ENCODE measurements at places on chromosomes 13 and 19.

- no peak for DNase-seq
Observed at GRCh38 chr19:55644191-55644833, 863 bp downstream of the ZNF581 start.

DNA sequence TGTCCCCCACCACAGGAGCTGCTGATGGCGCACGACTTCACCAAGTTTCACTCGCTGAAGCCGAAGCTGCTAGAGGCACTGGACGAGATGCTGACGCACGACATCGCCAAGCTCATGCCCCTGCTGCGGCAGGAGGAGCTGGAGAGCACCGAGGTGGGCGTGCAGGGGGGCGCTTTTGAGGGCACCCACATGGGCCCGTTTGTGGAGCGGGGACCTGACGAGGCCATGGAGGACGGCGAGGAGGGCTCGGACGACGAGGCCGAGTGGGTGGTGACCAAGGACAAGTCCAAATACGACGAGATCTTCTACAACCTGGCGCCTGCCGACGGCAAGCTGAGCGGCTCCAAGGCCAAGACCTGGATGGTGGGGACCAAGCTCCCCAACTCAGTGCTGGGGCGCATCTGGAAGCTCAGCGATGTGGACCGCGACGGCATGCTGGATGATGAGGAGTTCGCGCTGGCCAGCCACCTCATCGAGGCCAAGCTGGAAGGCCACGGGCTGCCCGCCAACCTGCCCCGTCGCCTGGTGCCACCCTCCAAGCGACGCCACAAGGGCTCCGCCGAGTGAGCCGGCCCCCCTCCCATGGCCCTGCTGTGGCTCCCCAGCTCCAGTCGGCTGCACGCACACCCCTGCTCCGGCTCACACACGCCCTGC lies 4.4 kb upstream of the NOP53 start:
- no peak for DNase-seq

- no peak for DNase-seq
Observed at GRCh38 chr13:30466841-30467252, 1.1 kb upstream of the HMGB1 start.

DNA sequence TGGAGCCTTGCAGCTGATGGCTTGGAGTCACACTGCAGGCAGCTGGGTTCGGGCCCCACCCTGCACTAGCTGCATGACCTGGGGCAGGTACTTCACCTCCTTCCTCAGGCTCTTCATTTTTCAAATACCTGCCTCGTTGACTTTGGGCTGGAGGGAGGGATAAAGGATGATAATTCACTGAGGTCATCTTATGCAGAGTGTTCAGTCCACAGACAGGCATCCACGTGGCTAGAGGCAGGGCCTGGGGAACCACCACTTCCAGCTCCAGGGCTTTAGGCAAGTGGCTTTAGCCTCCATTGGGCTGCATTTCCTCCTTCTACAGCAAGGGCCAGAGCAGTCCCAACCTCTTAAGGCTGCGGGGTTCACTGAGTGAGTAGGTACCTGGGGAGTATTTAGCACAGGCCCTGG lies 84.8 kb downstream of the SIPA1L3 start:
- no peak for DNase-seq

DNA sequence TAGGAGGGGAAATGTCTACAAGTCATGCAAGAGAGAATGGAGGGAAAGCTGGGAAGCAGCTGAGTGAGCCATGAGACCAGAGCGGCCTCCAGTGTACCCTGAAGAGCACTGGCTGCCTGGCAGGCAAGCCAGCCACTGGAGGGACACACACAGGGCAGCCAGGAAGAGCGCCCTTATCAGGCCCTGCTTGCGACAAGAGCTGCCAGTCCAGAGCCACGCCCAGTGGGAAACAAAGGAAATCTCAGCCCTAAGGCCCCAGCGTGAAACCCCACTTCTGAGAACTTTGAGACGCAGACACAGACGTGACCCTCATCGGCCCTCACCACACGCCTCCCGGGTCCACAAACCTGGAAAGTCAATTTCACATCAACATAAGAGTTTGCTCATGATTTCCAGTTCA lies 105.0 kb downstream of the STK24 start:
- DNase-seq, result no peak

- no peak for DNase-seq
Observed at GRCh38 chr13:21427741-21428140, 31.4 kb downstream of the ZDHHC20 start.

DNA sequence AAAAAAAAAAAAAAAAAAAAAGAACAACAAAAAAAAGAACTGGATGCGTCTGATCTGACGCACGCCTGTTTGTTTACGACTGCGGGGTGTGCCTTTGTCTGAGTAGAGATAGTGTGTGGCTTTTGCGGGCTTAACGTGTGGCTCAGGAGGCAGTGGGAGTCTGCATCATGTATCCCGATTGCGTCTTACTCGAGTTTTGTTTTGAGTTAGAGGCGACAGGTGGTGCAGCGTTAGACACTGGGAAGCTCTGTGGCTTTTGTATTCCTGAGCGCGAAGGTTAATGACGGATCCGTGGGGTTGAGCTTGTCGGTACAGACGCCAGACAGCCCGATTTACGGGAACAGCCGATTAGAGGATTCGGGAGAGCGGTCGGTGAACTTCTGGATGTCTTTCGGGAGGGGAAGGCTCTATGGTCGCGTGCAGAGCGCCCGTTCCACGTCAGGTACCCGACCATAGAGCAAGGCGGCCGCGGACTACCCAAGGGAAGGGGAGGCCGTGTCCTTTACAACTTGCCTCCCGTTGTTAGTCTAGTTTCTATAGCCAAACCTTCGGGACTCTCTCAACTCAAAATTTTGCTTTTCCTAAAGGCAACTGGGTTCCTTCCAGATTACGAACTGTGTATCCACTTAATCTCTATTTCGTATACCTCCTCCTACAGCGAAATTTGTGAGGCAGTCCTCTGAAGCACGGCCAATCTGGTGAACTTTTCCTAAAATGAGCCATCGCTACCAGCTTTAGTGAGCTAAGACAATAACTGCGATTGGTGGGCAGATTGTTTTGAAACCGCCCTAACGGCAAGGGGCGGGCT lies 926 bp upstream of the HNRNPUL1 start:
- DNase-seq, result peak; percentile 47

DNA sequence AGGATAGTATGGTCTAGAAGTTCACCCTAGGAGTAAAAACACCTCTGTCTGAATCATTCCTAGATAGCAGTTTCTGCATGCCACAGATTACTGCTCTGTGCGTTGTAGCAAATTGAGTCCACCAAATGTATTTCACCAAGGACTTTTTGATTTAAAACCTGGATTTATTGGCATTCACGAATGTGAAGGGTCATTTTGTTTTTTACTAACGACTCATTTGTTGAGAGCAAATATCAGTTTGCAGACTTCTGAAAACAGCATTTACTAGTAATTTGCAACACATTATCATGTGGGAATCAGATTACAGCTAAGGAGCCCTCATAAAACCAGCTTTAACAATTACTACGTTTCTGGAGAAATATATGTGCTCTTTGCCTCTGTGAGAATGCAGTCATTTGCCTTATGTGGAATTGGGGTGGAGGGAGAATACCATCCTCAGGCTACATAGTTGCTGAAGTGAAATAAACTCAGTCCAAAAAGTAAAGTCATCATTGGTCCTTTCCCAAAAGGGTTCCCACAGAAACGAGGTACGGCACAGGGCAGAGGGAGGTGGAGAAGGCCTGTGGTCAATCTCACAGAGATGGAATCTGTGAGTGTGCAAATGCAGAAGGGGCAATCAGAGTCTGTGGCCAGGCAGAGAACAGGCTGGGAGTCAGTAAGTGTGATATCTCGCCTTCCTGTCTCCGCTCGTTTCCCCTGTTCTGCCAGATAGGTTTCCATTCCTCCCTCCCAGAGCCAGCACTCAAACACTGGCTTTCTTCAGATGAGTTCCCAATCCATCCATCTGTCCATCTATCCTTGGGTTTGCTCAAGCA lies 63.1 kb downstream of the DLEU7 start:
- DNase-seq, result no peak

GRCh38 chr19:55352549-55353145 lies 1.9 kb downstream of the COX6B2 start:
- DNase-seq, result no peak

- no peak for DNase-seq
Observed at GRCh38 chr13:97559030-97559429, 125.1 kb downstream of the RAP2A start.

- no peak for DNase-seq
Observed at GRCh38 chr19:12952488-12953137, 4.4 kb downstream of the GADD45GIP1 start.

DNA sequence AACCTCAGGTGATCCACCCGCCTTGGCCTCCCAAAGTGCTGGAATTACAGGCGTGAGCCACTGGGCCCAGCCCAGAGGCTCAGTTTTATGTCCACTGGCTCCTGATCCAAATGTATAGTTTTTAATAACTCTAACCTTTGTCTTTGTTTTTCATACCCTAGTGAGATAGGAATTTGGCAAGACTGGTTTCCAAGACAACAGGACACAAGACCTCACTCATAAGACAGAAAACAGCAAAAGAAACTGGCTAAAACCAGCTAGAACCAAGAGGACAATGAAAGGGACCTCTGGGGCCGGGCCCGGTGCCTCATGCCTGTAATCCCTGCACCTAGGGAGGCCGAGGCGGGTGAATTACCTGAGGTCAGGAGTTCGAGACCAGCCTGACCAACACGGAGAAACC lies 27.6 kb downstream of the CPT1C start:
- no peak for DNase-seq

DNA sequence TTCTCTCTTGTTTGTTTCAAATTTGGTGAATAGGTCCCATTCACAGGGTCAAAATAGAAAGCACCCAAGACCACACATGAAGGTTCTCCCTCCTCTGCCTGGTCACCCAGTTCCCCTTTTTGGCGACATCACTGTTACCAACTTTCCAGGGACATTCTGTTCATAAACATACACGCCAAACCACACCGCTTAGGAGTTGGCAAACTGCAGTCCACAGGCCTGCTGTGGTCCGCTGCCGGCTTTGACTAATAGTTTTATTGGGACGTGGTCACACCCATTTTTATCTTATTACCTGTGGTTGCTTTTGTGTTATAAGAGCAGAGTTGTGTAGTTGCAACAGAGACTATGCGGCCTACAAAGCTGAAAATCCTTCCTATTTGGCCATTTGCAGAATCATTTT lies 24.2 kb downstream of the UHRF1 start:
- DNase-seq, result no peak

GRCh38 chr19:56272161-56272798 lies at the start of gene EDDM13:
Gene EDDM13, plus strand, starts transcription at chr19:56272748. Its CDS starts 87 bp downstream, at chr19:56272835.
- DNase-seq, result no peak

DNA sequence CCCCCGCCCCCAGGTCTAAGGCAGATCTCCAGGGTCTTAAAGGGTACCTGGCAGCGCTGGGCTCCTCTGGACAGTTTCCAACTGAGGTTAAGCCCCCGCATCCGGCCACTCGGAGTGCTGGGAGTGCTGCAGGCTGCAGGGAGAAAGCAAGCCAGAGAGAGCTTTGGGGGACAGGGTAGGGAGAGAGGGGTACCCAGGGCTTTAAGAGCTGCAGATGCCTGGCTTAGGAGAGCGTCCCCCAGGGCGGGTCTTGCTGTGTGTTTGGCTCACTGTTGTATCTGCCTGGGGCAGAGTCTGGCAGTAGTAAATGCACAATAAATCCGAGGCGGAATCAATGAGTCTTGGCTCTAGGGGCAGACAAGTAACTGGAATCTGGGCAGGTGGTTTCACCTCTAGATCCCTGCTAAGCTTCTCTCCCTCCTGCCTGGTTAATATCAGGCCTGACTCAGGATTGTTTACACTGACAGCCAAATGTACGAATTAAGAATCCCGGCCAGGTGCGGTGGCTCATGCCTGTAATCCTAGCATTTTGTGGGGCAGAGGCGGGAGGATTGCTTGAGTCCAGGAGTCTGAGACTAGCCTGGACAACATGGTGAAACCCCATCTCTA lies 798 bp upstream of the COX6B2 start:
- no peak for DNase-seq

GRCh38 chr13:98370261-98370660 lies 193.2 kb upstream of the RNF113B start:
- DNase-seq, result no peak

DNA sequence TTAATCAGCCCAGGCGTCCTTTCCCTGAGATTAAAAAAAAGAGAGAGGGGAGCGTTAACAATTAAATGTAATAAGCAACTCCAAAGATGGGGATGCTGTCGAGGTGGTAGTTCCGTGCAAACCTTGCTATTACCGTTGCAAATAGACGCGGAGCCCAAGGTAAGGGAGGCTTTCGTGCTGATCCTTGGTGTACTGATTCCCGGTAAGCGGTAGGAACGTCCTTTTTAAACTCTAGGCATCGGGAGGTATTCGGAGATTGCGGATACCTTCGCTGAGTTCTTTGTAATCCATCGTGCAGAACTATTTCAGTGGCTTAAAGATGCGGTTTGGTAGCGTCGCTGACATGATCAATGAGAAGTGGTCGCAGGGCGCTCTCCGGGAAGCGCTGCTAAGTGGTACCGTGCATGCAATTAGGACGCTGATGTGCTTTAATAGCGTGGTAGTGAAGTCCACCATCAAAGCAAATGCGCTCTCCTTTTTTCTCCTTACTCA lies 3.1 kb downstream of the SLITRK5 start:
- no peak for DNase-seq

DNA sequence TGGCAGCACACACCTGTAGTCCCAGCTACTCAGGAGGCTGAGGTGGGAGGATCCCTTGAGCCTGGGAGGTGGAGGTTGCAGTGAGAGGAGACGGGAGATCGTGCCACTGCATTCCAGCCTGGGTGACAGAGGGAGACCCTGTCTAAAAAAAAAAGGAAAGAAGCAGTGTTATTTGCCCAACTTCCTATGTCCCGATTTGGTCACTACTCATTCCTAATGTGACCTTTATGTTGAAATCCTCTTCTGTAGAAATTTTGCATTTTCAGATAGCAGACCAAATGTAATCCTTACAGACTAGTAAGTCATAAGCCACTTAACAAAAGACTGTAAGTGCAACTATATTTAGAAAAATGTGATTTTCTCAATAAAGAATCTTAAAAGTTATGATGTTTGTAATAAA lies 18.2 kb upstream of the STK24 start:
- no peak for DNase-seq

- DNase-seq, result no peak
Observed at GRCh38 chr19:52691737-52692136, 43.1 kb downstream of the ZNF611 start.

GRCh38 chr19:33470686-33471085 lies 50.9 kb downstream of the PEPD start:
- no peak for DNase-seq

GRCh38 chr13:107906131-107906530 lies 309.2 kb downstream of the LIG4 start:
- no peak for DNase-seq

DNA sequence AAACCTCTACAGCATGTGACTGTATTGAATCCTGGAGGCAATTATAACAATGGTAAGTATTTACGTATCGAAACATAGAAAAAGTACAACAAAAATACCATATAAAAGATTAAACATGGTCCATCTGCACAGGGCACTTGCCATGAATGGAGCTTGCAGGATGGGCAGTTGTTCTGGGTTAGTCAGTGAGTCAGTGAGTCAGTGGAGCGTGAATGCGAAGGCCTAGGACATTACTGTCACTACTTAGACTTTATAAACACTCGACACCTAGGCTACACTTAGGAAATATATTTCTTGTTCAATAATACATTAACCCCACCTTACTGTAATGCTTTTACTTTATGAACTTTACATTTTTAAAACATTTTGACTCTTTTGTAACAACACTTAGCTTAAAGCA lies 35.6 kb upstream of the TMTC4 start:
- no peak for DNase-seq

- no peak for DNase-seq
Observed at GRCh38 chr13:103716718-103717117, 650.5 kb upstream of the SLC10A2 start.

- peak; percentile 79 for DNase-seq
Observed at GRCh38 chr19:10478903-10479384, 24.2 kb downstream of the KEAP1 start.

GRCh38 chr13:94988654-94989053 lies 276.3 kb upstream of the SOX21 start:
- no peak for DNase-seq

- DNase-seq, result no peak
Observed at GRCh38 chr19:49390929-49391359, 2.9 kb downstream of the KASH5 start.
